ENCODE measurements at places on chromosomes 1 and 21.

GRCh38 chr1:159015440-159015909 lies 5.8 kb downstream of the IFI16 start:
- no peak for DNase-seq

DNA sequence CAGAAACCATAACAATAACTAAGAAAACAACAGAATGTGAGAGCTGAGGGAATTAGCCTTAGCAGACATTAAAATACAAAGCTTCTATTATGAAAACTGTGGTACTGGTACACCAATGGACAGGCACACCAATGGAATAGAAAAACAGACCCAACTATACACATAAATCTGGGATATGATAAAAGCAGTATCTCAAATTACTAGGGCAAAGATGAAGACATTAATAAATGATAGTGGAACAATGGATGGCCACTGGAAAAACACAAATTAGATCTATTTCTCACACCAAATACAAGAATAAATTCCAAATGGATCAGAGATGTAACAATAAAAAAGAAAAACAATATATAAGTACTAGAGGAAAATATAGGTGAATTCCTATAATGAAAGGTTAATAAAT lies 65.4 kb upstream of the SLFNL1 start:
- no peak for DNase-seq

- no peak for DNase-seq
Observed at GRCh38 chr1:190243056-190243455, 234.6 kb downstream of the BRINP3 start.

- no peak for DNase-seq
Observed at GRCh38 chr1:160309185-160309557, 24.2 kb upstream of the PEX19 start.

GRCh38 chr21:25508364-25508763 lies 98.9 kb downstream of the MRPL39 start:
- no peak for DNase-seq

GRCh38 chr1:15180189-15180588 lies 26.6 kb downstream of the TMEM51 start:
- DNase-seq: no peak

DNA sequence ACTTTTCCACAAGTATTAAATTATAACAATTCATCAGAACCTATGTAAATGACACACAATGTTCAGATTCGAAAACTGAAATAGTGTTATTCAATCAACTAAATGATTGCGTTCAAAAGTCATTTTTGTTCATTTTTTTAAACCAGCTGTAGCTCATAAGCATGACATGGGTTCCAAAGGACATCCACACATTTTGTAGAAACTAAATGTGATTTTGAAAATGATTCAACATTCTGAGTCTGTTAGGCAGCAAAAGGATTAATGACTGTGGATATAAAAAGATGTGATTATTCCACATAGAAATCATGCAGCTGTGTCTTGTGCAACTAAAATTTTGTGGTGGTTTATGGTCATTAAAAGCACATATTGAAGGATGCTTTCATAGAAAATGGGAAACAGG lies 204.5 kb downstream of the BRINP3 start:
- DNase-seq: no peak

DNA sequence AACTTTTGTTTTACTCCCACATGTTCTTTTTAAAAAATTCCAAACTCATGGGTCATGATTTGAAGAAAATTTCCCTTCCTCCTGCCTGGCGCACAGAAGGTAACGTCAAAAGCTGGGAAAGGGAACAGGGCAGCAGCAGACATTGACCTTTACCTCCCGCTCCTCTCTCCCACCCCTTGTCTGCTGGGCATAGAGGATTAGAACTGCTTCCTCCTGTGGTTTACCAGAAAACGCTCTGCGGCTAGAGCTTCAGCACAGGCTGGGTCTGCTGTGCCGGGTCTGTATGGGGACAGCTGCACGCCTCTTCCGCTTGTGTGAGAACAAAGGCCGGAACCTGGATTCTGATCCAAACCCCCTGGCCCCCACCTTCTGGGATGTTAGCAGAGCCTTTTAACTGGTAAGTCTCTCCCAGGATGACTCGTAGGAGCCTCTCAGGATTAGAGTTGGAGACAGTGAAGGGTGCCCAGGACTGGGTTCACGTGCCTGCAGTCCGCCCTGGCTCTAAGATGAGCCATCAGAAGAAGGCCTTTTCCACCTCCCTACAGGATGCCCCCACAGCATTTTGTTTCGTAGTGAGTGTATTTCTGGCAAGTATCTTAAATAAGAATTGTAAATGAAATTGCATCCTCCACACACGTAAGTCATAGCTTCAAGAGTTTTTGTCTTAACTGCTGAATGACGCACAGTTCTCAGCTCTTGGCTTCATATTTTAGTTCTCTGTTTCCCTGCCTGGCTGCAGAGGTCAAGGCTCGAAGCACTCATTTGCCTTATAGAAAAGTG lies 5.2 kb downstream of the H6PD start:
- no peak for DNase-seq

- DNase-seq: no peak
Observed at GRCh38 chr1:232617237-232617636, 12.7 kb downstream of the SIPA1L2 start.

DNA sequence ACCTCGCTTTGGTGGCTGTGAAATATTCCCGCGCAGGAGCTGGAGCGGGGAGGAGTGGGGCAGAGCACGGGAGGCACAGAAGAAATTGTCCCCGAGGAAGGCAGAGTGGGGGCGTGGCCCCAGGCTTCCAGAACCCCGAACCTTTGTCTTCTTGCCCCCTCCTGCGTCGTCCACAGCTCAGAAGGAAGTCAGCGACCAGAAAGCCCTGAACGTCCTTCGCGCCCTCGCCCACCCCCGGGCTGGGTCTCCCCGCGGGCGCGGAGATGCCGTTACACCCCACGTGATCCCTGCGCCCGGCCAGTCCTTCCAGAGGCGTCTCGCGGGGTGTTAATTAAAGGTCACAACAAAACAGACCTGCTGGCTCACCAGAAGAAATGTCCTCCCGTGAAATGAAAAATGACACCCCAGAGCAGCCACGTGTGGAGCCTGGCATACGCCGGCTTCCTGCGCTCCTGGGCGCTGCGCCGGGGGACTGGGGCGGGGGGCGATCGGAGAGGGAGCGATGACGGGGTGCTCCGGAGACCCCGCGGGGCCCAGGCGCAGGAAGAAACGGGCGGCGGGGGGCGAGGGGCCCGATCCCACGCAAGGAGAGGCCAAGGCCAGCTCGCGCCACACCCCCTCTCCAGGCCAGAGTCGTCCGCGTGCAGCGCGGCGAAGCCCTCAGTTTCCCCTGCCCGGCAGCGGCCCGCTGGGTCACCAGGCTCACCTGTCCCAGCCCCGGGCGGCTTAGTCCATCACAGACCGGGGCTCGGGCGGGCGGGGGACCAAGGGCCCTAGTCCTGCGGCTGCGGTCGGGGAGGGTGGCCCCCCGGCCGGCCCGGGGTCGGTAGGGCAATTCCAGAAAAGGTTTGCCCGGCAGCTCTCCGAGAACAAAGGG lies 995 bp upstream of the KIF26B start:
- DNase-seq: no peak

GRCh38 chr1:91803847-91804545 lies 82.0 kb downstream of the TGFBR3 start:
- no peak for DNase-seq

- no peak for DNase-seq
Observed at GRCh38 chr1:112881742-112882127, 74.3 kb downstream of the SLC16A1 start.

DNA sequence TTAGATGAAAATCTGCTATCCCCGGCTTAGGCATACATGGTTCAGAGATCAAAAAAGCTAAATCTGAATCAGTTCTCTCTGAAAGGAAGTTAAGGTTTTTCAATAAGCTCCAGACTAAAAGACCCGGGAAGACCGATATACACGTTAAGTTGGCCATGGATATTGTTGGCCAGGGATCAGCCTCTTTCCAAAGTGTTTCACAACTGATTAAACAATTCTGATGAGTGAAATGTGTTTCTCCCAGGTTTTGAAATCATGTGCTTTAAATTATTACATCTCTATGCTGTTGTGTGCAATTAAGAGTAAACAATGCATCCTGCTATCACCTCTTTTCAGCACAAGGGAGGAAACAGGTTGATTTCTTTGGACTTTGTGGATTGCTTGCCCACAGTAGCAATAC lies 23.7 kb upstream of the GNG12 start:
- DNase-seq: no peak

- no peak for DNase-seq
Observed at GRCh38 chr1:22105611-22106207, 37.2 kb downstream of the WNT4 start.

- DNase-seq: no peak
Observed at GRCh38 chr1:41866285-41866684, 52.4 kb downstream of the HIVEP3 start.

GRCh38 chr1:204754821-204755220 lies 69.3 kb upstream of the LRRN2 start:
- no peak for DNase-seq
